ENCODE measurements at places on chromosomes 13 and 19.

- no peaks in the 10 kb centered on the region for H3K36me3 ChIP-seq
- H3K27ac ChIP-seq = peak overlapping the region; percentile 93
- DNase-seq = no peak
- H3K4me3 ChIP-seq = peak overlapping the region; percentile 54
- no peaks in the 10 kb centered on the region for H3K27me3 ChIP-seq
Observed at GRCh38 chr19:58409010-58409790, 751 bp downstream of the ZNF584 start.

GRCh38 chr13:109840201-109840892 lies 54.0 kb upstream of the IRS2 start:
- H3K27ac ChIP-seq = no peak overlapping the region
- DNase-seq = no peak
- no peak overlapping the region for H3K4me3 ChIP-seq
- no peaks in the 10 kb centered on the region for H3K4me1 ChIP-seq
- no peaks in the 10 kb centered on the region for H3K27me3 ChIP-seq

DNA sequence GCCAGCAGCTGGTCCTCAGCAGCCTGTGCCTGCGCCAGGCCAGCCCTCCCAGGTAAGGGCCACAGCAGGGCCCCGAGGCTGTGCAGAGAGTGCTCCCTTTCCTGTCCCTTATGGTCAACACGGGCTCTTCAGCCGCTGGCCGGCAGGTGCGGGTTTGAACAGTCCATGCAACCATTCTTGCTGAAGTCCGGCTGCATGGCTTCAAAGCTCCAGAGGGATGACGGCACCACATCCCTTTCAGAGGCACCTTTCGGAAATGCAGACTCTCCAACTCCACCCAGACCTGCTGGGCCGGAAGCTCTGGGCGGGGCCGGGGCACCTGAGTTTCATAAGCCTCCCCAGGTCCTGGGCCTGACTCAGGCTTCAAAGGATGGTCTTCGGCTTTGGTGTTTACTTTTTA lies 81.3 kb downstream of the SPACA7 start:
- H3K4me1 ChIP-seq = no peaks in the 10 kb centered on the region
- no peak for DNase-seq
- H3K27ac ChIP-seq = no peak overlapping the region
- no peaks in the 10 kb centered on the region for H3K27me3 ChIP-seq
- H3K36me3 ChIP-seq = no peaks in the 10 kb centered on the region

GRCh38 chr19:55305983-55306562 lies 19.1 kb downstream of the TMEM150B start:
- no peaks in the 10 kb centered on the region for H3K27me3 ChIP-seq
- H3K4me1 ChIP-seq = peaks cover 8% of the 10 kb centered on the region
- H3K4me3 ChIP-seq = no peak overlapping the region
- DNase-seq = no peak

DNA sequence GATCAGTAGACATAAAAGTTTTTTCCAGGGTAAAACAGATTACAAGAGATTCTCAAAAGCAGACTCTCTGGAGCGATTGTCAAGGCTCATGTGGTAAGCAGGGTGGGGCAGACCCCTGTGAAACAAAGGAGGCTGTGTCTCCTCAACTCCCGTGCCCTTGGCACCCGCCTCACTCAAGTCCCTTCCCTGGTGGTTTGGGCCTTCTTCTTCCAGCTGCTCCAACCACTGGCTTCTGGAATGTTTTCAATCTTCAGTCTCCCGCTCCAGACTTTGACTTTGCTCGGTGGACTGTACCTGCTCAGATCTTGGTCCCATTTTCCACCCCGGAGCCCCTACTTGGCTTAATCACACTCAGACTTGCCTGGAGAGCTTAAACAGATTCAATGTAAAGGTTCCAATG lies 74.8 kb upstream of the STK24 start:
- no peak overlapping the region for H3K4me3 ChIP-seq
- DNase-seq = no peak

DNA sequence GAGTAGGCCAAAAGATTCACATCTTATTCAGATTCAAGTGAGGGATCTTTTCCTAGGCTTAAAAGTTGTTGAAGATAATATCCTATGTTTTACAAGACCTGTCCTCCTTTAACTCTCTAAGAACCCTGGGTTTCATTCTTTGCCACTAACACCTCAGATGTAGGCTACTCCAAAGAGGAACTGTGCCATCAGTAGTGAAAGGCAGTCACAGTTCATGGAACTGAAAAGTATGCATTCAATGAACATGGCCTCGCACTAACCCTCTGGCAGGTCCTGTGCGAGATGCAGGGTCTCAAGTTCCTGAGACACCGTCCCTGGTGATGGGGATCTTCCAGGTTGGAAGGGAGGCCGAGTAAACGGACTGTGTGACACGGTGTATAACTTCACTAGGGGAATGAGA lies 4.3 kb downstream of the LGALS14 start:
- H3K27me3 ChIP-seq = no peaks in the 10 kb centered on the region
- no peaks in the 10 kb centered on the region for H3K36me3 ChIP-seq
- no peak overlapping the region for H3K4me3 ChIP-seq
- no peak for DNase-seq
- no peak overlapping the region for H3K27ac ChIP-seq

DNA sequence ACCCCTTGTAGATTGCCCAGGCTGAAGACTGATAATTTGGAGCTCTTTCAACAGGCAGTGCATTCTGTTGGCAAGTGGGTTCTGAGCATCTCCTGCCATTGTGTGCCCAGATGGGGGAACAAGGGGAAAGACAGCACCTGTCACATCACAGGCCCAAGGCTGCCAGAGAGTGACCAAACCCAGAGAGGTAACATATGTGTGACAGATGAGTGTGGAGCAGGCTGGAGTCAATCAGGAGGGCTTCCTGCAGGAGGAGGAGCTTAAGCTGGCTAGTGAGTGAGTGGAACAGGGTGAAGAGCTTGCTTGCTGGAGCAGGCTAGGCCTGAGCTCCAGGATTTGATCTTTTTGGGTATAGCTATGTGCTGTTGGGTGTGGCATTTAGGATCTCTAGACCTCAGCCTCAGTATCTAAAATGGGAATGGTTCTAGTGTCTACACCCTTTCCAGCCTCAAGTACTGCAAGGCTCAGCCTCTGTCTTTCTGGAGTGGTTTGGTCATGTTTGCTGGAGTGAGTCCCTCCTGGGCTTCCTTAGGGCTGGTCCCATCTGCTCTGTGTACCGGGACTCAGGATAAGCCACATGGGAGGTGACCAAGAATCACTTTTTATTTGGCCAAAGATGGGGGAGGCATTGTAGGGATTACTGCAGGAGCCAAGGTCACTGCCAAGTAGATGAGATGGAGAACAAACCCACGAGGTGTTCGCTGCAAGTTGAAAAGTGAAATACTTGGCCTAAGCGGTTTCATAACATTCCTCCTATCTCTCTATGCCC lies 152.4 kb upstream of the TSHZ3 start:
- no peaks in the 10 kb centered on the region for H3K4me1 ChIP-seq
- no peaks in the 10 kb centered on the region for H3K36me3 ChIP-seq
- H3K4me3 ChIP-seq = no peak overlapping the region
- no peak for DNase-seq
- H3K27ac ChIP-seq = no peak overlapping the region
- no peaks in the 10 kb centered on the region for H3K27me3 ChIP-seq

- no peaks in the 10 kb centered on the region for H3K36me3 ChIP-seq
- no peak for DNase-seq
- H3K4me1 ChIP-seq = no peaks in the 10 kb centered on the region
- H3K27ac ChIP-seq = no peak overlapping the region
- H3K27me3 ChIP-seq = no peaks in the 10 kb centered on the region
Observed at GRCh38 chr13:43985422-43986072, 105.8 kb downstream of the LACC1 start.

Measured in Peyer's patch (tissue), 4 donors.